ENCODE measurements at places on chromosomes 3 and 15. TPM values are rescaled to one million over a fixed set of nuclear protein-coding genes. Genes with fewer than 3 reads are reported as not detected.

Gene LMAN1L
- total RNA-seq, result under 0.01 TPM

Gene SERPINI2
- total RNA-seq, result not detected

Gene SAXO2
- total RNA-seq, result 0.38 TPM

Gene CPNE9
- not detected for total RNA-seq

Gene TMC3
- not detected for total RNA-seq

Gene GOLGA8S
- under 0.01 TPM for total RNA-seq

Gene CCNB2
- 2.3 TPM for total RNA-seq

Gene OXNAD1
- total RNA-seq, result 18.6 TPM

Gene DUOXA2
- not detected for total RNA-seq

Gene PLA2G4D
- under 0.01 TPM for total RNA-seq

Gene ACTC1
- not detected for total RNA-seq

Gene GOLGA6L4
- 1.3 TPM for total RNA-seq

Gene TGM5
- 1.8 TPM for total RNA-seq
